ENCODE measurements at places on chromosomes 4 and X.

- DNase-seq = no peak
These were observed 322.0 kb downstream of the TMA16 start for GRCh38 chr4:163816494-163816893.

DNA sequence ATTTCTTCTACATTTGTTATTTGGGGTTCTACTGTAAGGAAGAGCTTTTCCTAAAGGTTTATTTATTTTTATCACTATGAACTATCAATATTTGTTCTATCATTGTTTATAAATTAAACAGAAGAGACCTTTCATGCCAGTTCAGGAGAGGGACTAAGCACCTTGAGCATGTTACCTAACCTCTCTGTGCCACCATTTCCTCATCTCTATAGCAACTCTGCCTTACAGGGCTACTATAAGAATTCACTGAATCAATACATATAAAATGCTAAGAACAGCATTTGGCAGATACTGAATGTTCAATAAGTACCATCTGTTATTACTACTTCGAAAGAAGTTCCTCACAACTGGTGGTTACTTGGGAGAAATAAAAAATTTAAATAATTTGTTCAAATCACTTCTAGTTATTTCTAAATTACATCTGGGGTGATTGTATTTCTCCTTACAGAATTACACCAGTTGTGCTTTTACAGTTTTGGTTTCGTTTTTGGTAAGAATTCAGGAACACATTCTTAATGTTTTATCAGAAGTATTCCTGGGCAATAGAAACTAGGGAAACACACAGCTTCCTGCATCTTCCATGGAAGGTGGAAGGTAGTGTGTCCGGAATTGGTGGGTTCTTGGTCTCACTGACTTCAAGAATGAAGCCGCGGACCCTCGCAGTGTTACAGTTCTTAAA, 32.9 kb downstream of the EREG start:
- DNase-seq = no peak

- peak; percentile 12 for DNase-seq
These were observed 37.2 kb upstream of the GPR78 start for GRCh38 chr4:8542776-8543525.

GRCh38 chrX:56268888-56269287, 36.7 kb downstream of the KLF8 start:
- no peak for DNase-seq

GRCh38 chr4:169167957-169168858, 102.5 kb downstream of the SH3RF1 start:
- no peak for DNase-seq

- DNase-seq = no peak
These were observed 168.2 kb downstream of the COL25A1 start for GRCh38 chr4:109134268-109134667.

DNA sequence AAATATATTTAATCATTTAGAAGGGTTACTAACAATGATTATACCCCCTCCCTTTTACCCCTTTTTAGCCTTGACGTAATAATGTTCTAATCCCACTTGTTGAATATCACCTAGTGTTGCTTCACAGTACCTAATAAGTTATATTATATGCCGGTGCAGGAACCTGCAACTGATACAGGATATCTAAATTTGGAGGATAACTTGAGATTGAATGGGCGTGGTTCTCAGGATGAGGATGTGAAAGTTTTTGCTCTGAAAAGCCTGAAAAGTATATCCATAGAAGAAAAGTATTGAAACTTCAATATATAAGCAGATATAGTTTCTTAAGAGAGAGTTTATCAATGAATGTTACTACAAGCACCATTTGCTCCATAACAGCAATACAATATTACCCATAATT, 59.8 kb downstream of the ZNF711 start:
- DNase-seq = no peak

DNA sequence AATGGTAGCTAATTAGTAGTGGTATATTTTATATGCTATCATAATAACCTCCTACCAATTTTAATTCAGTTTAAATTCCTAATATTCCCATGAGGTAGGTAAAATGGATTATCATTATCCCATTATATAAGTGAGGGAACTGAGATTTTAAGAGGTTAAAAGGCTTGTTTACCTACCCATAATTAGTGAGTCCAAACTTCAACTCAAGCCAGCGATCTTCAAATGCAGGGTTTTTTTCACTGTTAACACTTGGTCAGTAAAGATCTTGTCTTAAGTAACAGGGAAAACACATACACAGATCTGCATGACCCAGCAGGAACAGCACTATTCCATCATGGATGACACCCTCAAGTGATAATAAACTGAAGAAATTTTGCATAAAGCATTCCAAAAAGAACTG, 31.3 kb downstream of the FABP2 start:
- no peak for DNase-seq

DNA sequence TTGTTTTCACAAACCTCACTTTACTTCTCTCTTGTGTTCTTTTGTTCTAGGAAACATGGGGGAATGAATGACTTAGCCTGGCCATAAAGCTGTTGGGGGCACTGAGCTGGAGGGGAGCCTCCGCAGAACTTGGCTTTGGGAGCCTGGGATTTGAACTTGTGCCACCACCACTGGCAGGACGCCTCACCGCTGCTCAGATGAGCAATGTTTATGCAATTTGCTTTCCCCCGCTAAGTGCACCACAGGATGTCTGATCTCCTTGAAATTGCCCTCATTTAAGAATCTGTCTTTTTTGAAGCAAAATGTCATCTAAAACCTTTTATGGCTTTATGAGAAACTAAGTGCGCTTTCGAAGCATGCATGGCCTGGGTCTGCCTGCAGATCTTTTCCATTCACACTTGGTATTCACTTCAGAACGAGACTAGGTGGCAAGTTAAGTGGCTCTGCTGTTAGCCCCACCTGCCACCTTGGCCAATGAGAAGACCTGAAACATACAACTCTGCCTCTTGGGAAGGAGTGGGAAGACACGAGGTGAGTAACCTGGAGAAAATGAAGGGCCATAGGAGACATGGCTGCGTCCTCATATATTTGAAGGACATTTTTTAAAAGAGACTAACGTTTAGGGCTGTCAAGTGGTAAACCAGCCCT, 119.3 kb downstream of the LDB2 start:
- no peak for DNase-seq

GRCh38 chrX:15202454-15203177, 67.3 kb downstream of the ASB9 start:
- no peak for DNase-seq

- no peak for DNase-seq
These were observed 81.6 kb upstream of the HHIP start for GRCh38 chr4:144564358-144564757.

DNA sequence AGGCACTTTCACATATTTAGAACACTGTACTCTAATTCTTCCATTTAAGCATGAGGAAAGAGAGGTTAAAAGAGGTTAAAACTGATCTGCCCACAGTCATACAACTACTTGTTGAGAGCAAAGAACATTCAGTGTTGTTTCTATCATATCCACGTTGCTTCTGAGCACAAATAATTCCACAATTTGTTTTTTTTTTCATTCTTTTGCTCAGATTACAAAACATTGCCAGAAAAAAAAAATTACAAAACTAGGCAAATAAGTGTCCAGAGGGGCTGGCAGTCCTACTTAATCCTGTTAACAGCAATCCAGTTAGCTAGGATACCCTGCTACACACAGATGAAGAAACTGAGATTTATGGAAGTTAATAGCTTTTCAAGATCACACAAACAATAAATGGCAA, 6.3 kb upstream of the USP53 start:
- DNase-seq = no peak

DNA sequence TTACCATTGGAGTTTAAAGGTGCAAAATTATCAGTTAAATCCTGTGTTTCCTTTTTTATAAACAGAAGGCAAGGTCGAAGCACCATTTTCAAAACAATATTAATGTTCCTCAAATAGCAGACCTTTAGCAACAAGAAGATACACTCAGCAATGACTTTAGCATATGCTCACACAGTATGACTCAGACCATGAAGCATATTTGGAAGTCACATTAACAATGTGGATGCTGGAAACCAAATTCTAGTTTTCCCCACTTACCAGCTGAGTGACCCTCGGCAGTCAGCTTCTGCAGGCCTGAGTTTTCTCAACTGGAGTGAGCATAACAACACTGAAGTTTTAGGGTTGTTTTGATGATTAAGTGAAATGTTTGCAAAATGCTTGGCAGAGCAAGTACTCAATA, 130.5 kb downstream of the ANK2 start:
- no peak for DNase-seq

DNA sequence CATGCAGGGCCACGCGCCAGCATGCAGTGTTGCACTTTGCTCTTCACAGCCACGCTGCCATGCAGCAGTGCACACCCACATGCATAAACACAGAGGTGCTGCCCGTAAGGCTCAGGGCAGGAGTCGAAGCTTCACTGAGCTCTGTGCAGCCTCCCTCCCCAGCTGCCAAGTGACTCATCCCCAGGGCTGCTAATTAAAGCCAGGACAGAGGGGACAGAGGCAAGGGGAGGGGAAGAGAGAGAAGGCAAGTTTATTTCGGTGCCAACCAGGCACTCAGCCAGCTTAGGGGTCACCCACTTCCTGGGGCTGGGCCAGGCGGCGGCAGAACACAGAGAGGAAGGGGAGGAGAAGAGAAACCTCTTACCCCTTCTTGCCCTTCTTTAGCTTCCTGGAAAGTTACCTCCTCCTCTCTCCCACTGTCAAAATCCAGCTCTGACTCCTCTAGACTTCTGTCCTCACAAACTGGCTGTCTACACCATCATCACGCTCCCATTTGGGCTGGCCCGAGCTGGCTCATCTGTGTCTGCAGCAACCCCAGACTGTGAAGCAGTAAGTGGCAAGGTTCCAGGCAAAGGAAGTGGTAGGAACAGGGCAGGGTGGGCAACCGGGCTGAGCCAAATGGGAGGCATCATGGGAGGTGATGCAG, 6.2 kb upstream of the IQSEC2 start:
- DNase-seq = peak; percentile 55

DNA sequence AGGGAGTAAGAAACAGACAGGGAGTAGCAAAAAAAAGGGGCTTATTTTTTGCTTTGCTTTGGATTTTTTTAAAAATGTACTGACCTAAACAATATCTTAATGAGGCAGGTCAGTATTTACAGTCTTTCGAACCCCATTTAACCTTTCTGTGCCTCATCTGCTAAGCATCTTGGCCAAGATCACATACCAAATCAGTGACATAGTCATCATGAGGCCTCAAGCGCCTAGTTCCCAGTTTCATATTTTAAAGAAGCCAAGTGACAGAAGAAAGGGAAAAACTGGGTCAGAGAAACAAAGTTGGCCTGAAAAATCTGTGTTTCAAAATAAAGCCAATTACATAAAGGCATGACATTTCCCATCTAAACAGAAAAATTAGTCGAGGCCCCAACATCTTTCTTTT, 94.6 kb upstream of the WDR44 start:
- no peak for DNase-seq

DNA sequence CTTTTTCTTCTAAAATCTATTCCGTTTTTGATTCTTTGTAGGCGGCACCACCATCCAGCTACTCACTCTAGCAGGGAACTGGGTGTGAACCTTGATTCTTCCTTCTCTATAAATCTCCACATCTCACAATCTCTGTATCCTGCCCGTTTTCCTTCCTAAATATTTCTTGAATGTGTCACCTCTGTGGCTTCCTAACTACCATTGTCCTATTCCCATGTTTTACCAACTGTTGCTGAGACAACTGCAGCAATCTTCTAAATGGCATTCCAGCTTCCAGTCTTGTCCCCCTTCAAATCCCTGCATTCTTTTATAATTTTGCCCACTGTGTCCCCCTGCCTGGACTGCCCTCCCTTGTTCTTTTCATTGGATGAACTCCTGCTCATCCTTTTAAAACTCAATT, 641.3 kb downstream of the RPA4 start:
- DNase-seq = no peak

DNA sequence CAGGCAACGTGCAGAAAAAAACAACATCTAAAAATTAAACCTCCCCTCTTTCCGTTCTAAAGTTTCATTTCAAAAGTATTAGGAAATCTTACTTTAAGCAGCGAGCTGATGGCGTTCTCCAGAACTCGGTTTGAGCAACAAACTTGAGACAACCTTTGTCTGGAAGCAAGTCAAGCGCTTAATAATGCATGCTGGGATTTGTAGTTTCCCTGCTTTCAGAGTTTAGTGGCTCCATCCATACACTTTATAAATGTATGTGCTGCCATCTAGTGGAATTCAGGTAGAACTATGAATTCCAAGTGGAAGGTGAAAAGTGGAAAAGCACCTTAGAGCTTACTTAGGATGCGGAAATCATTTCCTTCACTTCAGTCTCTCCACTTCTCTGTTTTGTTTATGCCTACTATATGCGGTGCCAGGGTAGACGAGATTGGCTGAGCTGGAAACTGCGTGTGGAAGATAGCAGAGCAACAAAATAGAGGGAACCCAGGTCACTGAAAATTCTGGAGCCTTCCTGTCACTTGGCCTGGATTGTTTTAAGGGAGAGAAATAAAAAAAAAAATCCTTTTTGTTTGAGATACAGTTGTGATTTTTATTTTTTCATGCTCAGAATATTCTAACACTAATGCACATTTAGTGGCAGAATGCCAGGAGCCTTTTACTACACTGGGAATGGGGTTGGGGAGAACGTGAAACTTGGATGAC, at the start of gene BDH2:
Gene BDH2 (minus strand): TSS at position 144 of the 702 bp plus-strand sequence. CDS start 3,580 bp downstream, outside the sequence.
- peak; percentile 73 for DNase-seq

DNA sequence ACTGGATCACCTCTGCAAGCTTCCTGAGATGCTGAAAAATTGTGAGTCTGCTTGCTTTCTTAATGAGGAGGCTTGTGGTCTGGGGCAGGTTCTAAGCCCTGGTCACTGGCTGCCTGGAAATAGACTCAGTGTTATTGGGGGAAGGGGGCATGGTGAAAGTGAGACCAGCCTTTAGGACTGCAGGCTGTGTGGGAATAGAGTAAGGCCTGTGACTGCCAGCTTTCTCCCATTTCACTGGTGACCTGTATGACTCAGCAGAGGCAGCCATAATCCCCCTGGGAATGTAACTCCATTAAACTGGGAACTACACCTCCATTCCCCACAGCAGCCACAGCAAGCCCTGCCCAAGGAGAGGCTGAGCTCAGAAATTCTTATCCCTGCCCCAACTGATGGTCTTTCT, 55.9 kb upstream of the IL15 start:
- no peak for DNase-seq

GRCh38 chr4:155607481-155607880, 59.2 kb upstream of the GUCY1A1 start:
- DNase-seq = no peak

DNA sequence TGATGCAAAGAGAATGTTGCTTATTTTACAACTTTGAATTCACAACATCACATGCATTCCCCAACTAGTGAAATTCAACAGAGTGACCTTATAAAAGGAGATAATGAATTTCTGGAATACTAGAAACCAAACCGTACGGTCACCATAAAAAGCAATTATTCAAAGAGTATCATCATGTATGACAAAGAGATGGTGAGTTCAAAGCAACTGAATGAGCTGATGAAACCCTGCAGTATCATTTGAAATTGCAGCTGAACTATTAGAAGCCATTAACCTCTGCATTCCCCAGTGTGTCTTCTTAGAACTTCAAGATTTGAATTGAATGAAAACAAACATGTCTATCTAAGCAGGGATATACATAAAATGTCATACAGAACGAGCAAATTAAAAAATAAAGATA, 172.4 kb downstream of the SLITRK2 start:
- no peak for DNase-seq

- DNase-seq = no peak
These were observed 54.2 kb upstream of the GRID2 start for GRCh38 chr4:92249541-92249940.

Measured in ovary (tissue), 10 donors.